ENCODE measurements at places on chromosomes 2 and 18. TPM values are rescaled to one million over a fixed set of nuclear protein-coding genes. Genes with fewer than 3 reads are reported as not detected.

Gene SUPT7L
- polyA plus RNA-seq, result 16.1 TPM

GRCh38 chr2:28346587-28346986 lies 46.1 kb upstream of the FOSL2 start:
- DNase-seq, result no peak

DNA sequence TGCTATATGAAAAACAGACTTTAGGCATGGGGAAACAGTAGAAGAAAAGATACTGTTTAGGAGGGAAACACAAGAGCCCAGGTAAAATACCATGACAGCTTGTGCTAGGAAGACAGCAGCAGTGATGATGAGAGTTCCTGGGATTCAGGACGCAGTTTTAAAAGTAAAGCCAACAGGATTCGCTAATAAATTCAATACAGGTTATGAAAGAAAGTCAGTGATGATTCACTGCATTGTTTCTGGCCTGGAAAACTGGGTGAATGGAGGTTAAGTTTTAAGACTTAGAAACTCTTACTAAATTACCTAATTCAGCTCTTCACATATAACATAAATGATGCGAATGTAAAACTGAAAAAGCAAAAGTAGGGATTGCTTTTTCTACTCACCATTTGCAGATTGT lies 27.9 kb upstream of the RNU4ATAC start:
- no peak for DNase-seq

DNA sequence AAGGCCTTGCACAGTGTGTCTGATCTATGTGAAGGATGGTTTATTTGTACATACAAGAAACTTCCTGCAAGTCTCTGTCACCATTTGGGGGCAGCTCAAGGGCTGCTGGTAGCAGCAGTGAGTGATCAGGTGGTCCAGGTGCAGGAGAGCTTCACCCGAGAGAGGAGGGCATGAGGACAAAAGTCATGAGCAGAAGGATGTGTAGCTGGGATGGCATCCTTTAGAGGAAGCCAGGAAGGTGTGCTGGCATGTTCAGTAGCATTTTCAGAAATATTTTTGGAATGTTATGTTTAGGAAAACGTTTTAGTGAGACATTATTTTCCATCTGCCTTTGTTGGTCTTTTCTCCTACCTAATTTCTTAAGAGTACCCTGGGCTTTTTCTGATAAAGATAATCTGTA lies 31.9 kb downstream of the VWA3B start:
- no peak for DNase-seq
